ENCODE measurements at places on chromosomes 1 and 21.

GRCh38 chr1:50358962-50359361 is 64.3 kb downstream of the DMRTA2 start:
- no peak for DNase-seq

DNA sequence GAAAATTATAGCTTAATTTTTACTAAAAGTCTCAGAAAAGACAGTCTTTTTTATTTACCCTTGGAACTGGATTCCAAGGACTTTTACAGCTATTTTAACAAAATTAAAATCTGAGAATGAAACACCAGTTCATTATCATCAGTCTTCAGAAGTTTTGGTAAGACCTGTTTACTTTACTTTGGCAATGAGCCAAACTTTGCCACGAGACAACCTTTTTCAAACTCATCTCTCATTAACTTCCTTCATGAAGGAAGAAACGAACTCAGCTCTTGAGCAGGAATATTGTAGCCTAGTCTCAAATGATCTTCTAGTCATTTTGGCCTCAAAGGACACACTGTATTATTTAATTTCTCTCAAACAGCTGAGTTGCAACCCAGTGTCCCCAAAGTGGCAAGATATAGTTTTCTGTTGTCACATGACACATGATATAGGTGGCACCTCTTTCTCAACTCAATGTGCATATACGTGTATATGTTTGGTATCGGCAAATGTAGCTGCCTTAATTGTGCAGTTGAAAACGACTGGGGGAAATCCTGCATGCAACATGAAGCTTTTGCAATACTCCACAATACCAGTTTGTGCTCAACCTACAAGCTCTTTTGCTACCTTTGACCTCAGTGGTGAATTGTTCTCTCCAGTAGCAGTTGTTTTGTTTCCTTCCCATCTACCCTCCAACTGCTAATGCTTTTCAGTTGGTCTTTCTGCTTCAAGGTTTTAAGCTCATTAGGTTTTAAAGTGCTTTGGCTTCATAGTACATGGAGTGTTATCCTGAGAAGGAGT is 8.4 kb upstream of the GNG4 start:
- no peak for DNase-seq

DNA sequence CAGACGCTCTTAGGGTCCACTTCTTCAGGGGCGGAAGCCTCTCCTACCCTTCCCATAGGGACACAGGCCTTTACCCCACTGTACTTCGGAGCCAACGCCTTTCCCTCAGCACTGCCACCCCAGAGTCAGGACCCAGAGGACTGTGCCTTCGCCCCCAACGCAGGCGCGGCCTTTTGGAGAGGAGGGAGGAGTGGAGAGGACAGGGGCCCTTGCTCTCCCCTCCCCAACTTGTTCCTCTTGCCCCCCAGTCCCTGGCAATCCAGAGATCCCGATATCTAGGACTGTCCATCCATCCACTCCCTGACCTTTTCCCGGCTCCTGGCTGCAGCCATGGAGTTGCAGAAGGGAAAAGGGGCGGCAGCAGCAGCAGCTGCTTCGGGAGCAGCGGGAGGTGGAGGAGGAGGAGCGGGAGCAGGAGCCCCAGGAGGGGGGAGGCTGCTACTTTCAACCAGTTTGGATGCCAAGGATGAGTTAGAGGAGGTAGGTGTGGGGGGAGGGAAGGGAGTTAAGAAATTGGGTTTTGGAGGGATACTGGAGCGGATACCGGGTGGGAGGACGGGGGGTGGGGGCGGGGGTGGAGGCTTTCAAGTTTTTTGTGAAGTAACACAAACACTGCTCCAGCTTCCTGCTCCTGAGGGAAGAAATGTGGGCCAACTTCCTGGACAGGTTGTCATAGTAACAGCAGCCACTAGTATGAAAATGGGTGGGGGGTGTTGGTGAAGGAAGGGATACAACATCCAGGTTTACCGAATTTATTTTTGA is 636 bp downstream of the INTS3 start:
- DNase-seq = peak; percentile 47

DNA sequence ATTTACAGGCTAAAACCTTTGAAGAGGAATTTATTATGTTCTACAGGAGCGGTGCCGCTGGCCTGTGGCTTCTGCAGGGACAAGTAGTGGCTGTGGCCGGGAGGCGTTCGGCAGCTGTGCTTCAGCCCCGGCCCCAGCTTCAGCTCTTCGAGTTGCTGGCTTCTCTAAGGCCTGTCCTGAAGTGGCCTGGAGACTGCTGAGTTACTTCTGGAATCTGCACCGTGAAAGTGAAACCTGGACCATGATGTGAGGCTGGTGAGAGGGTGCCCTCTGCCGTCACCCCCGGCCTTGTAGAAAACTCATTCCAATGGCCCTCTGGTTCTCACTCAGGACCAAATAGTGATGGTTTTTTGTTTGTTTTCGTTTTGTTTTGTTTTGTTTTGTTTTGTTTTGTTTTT is 48.1 kb downstream of the PRKCZ start:
- no peak for DNase-seq

GRCh38 chr1:51345300-51345687 is 14.9 kb upstream of the TTC39A start:
- no peak for DNase-seq

- DNase-seq = no peak
Measured at GRCh38 chr1:229092377-229093237, 178.3 kb upstream of the RAB4A start.

DNA sequence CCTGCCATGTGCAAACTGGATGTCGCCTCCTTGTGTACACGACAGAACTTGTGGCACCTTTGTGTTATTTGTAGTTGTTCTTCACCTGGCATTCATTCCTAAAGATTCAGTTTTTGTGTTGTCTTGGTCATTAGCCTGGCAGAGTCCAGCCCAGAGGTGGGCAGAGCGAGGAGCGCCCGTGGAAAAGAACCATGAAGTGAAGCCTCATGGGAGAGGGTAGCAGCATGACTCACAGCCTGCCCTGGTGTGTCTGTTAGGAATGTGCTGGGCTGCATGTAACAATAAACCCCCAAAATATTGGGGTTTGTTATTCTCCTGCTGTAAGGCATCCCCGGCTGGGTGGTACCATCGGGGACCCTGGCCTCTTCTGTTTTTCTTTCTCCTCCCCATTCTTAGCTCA is 124.9 kb upstream of the TMEM51 start:
- DNase-seq = no peak
